Activated CD4-positive, alpha-beta memory T cell treated with anti-CD3 and anti-CD28 coated beads, Interleukin-2, amount 10 ng/mL, durations not matched to agents 7 days and 5 days (primary cell): ENCODE measurements at places on chromosomes 2 and 18. TPM values are rescaled to one million over a fixed set of nuclear protein-coding genes. Genes with fewer than 3 reads are reported as not detected.
A peak's percentile ranks its signal among the peaks of the same experiment; 100 is the strongest.

DNA sequence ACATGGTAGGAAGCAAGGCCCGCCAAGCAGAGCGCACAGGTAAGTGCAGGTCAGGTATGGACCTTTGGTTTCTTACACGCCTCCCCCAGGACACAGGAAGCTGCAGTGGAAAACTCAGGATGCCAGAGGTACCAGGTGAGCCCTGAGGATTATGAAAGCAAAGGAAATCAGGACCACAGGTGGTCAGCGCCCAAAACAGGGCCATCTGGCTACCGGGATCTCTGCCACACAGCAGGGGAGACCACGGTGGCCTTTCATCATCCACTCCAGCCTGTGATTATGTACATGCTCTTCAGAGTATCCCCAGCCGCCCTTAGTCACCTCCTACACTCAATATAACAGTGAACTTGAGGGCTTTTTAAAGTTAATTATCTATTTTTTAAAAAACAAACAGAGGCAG lies 125.5 kb upstream of the EPC2 start:
- H3K36me3 ChIP-seq, result peaks cover 4% of the 10 kb centered on the region
- H3K4me3 ChIP-seq, result no peak overlapping the region
- no peaks in the 10 kb centered on the region for H3K27me3 ChIP-seq
- H3K4me1 ChIP-seq, result peaks cover 16% of the 10 kb centered on the region
- no peak overlapping the region for H3K27ac ChIP-seq

- H3K4me3 ChIP-seq, result no peak overlapping the region
- H3K27ac ChIP-seq, result no peak overlapping the region
- H3K4me1 ChIP-seq, result no peaks in the 10 kb centered on the region
- DNase-seq, result no peak
- no peaks in the 10 kb centered on the region for H3K36me3 ChIP-seq
These were observed 372.1 kb upstream of the MYT1L start for GRCh38 chr2:2703172-2703571.

DNA sequence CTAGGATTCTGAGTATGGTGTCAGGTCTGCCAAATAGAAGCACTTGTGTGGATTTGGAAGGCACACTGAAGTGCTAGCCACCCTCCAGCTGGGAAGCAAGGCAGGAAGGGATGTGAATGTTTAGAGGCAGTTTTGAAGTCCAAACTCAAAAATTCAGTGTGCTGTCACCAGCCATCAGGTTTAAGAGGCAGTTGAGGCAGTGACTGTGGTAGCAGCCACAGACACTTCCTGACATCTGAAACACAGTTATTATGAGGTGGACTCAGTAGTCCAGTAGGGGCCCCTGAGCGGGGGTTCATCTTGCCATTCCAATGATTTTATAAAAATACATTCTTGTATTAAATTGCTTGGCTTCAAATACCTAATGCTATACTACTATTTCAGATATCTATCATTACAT lies 13.4 kb upstream of the DOCK10 start:
- no peaks in the 10 kb centered on the region for H3K27me3 ChIP-seq
- DNase-seq, result no peak
- H3K27ac ChIP-seq, result peak overlapping the region; percentile 49
- peaks cover 61% of the 10 kb centered on the region for H3K4me1 ChIP-seq

DNA sequence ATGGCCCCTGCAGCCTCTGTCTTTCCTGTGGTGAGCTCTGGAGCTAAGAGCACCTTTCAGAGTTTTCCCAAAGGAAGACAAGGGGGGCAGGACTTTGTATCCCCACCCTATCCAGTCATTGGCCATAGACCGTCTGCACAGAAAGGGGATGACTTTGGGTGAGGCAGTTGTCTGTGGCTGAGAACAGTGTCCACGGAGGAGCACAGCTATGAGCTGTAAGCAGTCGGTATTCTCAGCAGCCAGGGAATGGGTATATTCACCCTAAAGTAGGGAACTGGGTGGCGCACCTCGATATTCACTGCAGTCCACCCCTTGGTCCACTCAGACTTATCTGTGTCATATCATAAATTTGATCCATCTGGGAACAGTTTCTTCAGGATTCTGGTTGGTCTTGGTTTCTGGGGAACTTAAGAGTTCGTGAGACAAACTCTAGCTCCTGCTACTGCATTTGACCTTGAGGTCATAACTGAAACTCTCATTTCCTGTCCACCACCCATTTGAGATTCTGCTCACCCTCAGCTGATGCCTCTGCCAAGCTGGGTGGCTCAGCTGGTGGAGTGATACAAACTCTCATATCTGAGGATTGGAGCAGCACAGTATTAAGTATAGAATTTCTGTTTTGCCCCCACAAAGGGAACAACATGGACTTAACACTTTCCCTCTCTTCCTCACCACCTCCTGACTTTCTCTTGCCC lies 45.2 kb upstream of the SCG2 start:
- no peaks in the 10 kb centered on the region for H3K4me1 ChIP-seq
- H3K27me3 ChIP-seq, result no peaks in the 10 kb centered on the region

DNA sequence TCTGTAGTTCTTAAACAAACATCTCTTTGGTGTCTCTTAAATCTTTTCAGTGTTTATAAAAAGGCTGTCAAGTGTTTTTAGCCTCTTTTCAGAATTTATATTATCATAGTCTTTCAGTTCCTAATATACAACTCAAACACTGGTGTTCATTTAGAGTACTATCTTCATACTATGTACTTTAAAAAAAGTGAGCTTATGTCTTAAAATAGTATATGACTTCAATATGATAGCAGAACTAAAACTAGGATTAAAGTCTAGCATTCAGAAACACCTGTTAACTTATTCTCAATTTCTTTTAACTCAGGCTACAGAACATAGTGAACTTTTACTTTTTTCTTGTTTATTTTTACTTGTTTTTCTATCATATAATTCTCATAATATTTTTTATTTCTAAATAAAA lies 14.7 kb upstream of the IKZF2 start:
- DNase-seq, result no peak
- no peak overlapping the region for H3K27ac ChIP-seq
- no peaks in the 10 kb centered on the region for H3K27me3 ChIP-seq
- no peaks in the 10 kb centered on the region for H3K36me3 ChIP-seq
- no peaks in the 10 kb centered on the region for H3K4me1 ChIP-seq
- H3K4me3 ChIP-seq, result no peak overlapping the region

DNA sequence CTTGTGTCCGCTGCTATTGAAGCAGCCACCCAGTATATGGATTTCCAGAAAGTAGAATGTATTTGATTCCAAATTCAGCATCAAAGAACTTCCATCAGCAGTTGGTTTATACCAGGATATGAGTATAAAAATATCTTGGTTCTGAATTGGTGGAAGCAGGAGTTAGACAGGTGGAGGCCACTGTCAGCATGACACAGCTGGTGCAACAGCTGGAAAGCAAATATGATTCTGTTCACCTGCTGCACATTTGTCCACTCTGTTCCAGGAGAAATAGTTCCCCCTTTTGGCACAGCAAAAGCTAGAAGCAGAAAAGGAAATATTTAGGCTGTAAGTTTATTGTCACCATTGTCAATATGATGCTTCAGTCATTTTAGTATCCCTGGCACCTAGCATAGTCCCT lies 41.2 kb downstream of the KIAA2012 start:
- H3K27ac ChIP-seq, result no peak overlapping the region
- DNase-seq, result no peak
- no peaks in the 10 kb centered on the region for H3K4me1 ChIP-seq
- peaks cover 29% of the 10 kb centered on the region for H3K27me3 ChIP-seq
- H3K4me3 ChIP-seq, result no peak overlapping the region

The RIT2 gene
- not detected for total RNA-seq

The POU3F3 gene
- total RNA-seq, result not detected

The PAX8 gene
- total RNA-seq, result 1.7 TPM

The G6PC2 gene
- total RNA-seq, result not detected

The GPR45 gene
- not detected for total RNA-seq
